T-helper 17 cell (primary cell): ENCODE measurements at places on chromosomes 1 and 21.
A peak's percentile ranks its signal among the peaks of the same experiment; 100 is the strongest.

- no peaks in the 10 kb centered on the region for H3K27me3 ChIP-seq
- DNase-seq = no peak
- peaks cover 4% of the 10 kb centered on the region for H3K36me3 ChIP-seq
- H3K27ac ChIP-seq = peak overlapping the region; percentile 92
- peak overlapping the region; percentile 79 for H3K4me3 ChIP-seq
Observed at GRCh38 chr1:33346927-33347649, 26.2 kb upstream of the A3GALT2 start.

DNA sequence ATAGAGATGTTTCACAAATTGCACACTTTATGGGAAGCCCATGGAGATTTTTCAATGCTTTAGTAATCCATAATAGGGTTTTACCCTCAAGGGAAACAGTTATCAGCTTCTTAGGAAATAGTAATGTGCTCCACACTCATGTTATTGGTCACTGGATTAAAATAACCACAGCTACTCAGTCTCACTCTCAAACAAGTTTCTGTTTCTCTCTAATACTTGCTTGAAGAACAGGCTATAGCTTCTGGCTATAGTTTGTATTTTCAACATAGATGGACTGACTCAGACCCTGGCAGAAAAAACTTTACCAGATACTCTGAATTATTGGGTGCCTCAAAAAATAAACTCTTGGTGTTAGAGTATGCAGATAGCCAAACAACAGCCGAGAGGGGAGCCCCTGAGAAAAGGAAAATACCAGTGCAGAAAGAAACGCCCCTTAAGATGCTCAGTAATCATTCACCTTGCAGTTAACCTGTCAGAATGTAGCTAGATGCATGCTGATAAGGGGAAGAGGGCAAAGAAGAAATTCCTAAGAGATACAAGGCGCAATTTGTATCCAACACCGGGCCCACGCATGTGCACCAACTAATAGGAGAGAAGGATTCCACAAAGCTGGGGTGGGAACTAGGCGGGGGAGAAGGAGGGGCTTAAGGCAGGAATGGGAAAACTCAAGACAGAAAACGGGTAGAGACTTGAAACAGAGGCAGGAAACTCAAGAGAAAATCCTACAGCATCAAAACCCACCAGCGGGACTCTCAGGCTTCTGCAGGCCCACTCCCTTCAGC, 30.4 kb upstream of the PDE4B start:
- peaks cover 37% of the 10 kb centered on the region for H3K27me3 ChIP-seq
- H3K36me3 ChIP-seq = peaks cover 2% of the 10 kb centered on the region
- no peak for DNase-seq
- no peak overlapping the region for H3K4me3 ChIP-seq

GRCh38 chr1:17735348-17735747, 19.8 kb upstream of the ACTL8 start:
- H3K4me3 ChIP-seq = no peak overlapping the region
- H3K36me3 ChIP-seq = no peaks in the 10 kb centered on the region

- no peaks in the 10 kb centered on the region for H3K27me3 ChIP-seq
- peaks cover 26% of the 10 kb centered on the region for H3K4me1 ChIP-seq
- no peak overlapping the region for H3K4me3 ChIP-seq
- H3K36me3 ChIP-seq = no peaks in the 10 kb centered on the region
- H3K27ac ChIP-seq = no peak overlapping the region
Observed at GRCh38 chr1:27368869-27369582, 2.3 kb upstream of the MAP3K6 start.

DNA sequence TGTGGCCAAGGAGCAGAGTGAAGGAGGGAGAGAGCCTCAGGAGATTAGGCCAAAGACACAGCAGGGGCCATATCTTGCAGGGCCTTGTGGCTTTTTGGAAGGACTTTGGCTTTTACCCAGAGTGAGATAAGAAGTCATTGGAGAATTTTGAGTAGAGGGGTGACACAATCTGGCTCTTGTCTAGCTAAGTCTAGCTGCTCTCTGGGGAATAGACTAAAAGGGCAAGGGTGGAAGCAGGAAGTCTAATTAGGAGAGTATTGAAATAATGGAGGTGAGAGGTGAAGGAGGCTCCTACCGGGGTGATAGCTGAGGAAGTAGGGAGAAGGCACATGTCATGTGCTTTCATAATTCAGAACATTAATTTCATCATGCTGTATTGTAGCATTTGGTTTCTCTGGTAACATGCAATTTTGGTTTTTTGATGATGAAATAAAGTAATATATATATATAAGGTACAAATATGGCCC, 34.3 kb upstream of the KCNA3 start:
- no peak overlapping the region for H3K4me3 ChIP-seq
- H3K27ac ChIP-seq = peak overlapping the region; percentile 2
- no peak for DNase-seq
- no peaks in the 10 kb centered on the region for H3K36me3 ChIP-seq
- H3K4me1 ChIP-seq = peaks cover 5% of the 10 kb centered on the region

GRCh38 chr21:26332867-26333266, 162.3 kb upstream of the APP start:
- H3K36me3 ChIP-seq = no peaks in the 10 kb centered on the region
- no peak overlapping the region for H3K27ac ChIP-seq
- no peak for DNase-seq
- H3K27me3 ChIP-seq = peaks cover 11% of the 10 kb centered on the region

DNA sequence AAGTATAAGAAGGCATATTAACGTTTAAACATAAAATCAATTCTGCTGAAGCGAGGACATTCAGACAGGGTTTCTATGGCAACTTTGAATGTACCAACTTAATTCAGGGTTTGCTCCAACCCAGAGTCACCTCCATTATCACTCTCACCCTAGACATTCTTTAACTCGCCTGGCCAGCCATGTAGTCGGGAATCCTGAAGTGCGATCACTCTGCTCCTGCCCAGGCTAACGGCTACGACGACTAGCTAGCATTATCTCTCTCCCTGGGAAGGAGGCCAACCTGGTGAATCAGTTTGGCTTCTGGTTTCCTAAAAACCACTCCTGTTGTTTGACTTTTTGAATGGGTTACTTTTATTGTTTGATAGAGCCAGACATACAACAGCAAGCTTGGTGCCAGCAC, 38.9 kb upstream of the ZBTB18 start:
- peaks cover 3% of the 10 kb centered on the region for H3K4me1 ChIP-seq
- peaks cover 9% of the 10 kb centered on the region for H3K27me3 ChIP-seq
- no peak overlapping the region for H3K27ac ChIP-seq
- no peaks in the 10 kb centered on the region for H3K36me3 ChIP-seq
- H3K4me3 ChIP-seq = no peak overlapping the region

GRCh38 chr1:9441451-9442133, 97.7 kb upstream of the SLC25A33 start:
- DNase-seq = no peak
- H3K27me3 ChIP-seq = peaks cover 35% of the 10 kb centered on the region
- no peaks in the 10 kb centered on the region for H3K36me3 ChIP-seq

DNA sequence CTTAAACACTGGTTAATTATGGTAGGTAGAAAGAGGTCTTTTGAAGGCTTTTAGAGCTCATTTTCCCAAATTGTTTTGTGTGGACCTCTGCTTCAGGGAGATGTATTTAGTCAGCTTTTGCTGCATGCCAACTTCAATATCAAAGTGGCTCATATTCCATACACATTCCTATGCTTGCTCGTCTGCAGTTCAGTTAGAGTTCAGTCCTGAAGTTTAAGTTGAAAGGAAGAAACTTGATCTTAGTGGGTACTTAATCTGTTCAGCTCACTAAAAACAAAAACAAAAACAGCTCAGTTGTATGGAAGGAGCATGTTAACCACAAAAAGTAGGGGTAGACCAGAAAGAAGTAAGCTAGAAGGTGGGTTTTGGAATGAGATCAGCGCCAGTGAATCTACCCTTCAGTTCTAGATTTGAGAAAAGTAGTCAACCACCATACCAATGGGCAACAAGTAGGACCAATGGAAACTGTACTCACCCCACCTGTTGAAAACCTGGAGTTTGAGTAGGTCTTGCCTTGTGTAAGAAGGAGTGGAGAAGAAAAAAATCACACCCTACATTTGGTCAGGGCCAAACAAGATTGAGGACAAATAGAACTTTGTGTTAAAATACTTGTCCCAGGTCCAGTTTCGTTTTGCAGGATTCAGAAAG, 58.0 kb downstream of the LEPR start:
- no peak overlapping the region for H3K27ac ChIP-seq
- H3K27me3 ChIP-seq = no peaks in the 10 kb centered on the region
- H3K4me1 ChIP-seq = no peaks in the 10 kb centered on the region
- no peak overlapping the region for H3K4me3 ChIP-seq
- no peak for DNase-seq

DNA sequence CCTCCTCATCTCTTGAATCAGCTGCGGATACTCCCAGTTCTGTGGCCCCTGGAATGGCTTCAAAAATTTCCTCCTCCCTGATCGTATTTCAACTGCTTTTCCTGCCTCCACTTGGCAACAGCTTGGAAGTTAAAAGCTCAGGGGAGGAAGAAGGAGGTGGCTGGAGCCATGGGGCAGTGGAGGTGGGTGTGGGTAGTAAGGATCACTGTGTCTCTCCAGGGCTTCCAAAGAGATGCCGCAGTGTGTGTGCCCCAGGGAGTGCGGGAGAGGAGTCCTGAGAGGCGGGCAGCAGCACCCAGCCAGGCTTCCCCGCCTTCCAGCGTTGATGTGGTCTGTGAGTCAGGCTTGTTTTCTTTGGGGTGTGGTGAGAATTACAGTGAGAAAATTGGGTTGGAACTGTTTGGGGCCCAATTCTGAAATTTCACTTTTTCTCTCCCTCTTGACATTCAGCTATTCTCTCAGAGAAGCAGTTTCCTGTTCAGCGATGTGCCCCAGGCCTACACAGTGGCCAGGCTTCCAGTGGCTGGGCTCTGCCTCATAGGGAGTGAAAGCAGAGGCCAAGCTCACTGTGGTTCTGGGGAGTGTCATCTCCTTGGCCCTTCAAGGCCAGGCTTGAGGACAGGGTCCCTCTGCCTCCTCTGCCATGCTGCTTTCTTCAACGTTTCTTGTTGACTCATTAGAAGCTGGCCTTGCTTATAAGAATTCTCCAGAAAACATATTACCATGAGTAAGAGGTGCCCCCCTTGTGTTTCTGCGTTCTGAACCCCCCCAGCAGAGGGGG, 69.0 kb downstream of the PGM1 start:
- peaks cover 4% of the 10 kb centered on the region for H3K4me1 ChIP-seq
- no peaks in the 10 kb centered on the region for H3K27me3 ChIP-seq
- H3K27ac ChIP-seq = no peak overlapping the region
- no peak for DNase-seq
- H3K36me3 ChIP-seq = peaks cover 9% of the 10 kb centered on the region

DNA sequence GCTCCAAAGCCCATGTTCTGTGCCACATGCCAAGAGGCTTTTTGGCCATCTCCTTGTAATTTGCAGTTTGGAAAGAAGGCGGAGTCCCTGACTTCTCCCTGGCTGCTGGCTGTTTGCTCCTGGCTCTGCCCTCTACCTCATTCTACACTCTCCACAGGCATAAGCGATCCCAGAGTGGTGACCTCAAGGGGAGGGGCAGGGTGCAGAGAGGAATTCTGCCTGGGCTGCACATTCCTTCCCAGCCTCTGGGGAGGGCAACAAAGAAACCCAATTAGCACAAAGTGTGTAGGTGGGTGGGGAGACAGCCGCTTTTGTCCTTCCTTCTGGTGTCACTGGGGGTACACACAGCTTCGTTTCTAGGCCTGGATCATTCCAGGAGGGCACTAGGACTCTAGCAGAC, 95.3 kb downstream of the HIVEP3 start:
- H3K4me1 ChIP-seq = peaks cover 19% of the 10 kb centered on the region
- no peaks in the 10 kb centered on the region for H3K27me3 ChIP-seq
- H3K36me3 ChIP-seq = peaks cover 4% of the 10 kb centered on the region
- H3K27ac ChIP-seq = no peak overlapping the region

- H3K36me3 ChIP-seq = peaks cover 4% of the 10 kb centered on the region
- no peak overlapping the region for H3K27ac ChIP-seq
Observed at GRCh38 chr1:38500891-38501290, 358.7 kb downstream of the RRAGC start.

DNA sequence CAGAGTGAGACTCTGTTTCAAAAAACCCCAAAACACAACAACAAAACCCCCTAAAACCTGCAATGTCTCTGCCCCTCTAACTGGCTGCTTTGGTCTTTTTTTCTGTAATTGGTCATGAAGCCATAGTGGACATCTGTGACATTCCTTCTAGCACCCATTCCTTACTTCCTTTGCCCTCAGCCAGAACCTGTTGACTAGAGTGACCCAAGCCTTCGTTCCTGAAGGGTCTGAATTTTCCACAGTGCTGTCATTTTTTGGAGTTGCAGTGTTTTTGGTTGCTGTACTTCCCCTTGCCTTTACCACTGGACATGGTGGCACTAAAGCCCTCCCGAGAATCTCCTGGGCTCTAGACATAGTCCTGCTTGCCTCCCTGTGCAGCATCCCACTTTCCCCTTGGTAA, 48.5 kb upstream of the LIN9 start:
- H3K27me3 ChIP-seq = no peaks in the 10 kb centered on the region
- H3K4me1 ChIP-seq = peaks cover 4% of the 10 kb centered on the region
- H3K27ac ChIP-seq = no peak overlapping the region
- DNase-seq = no peak
- no peak overlapping the region for H3K4me3 ChIP-seq
- no peaks in the 10 kb centered on the region for H3K36me3 ChIP-seq

- DNase-seq = no peak
- H3K4me3 ChIP-seq = no peak overlapping the region
- no peak overlapping the region for H3K27ac ChIP-seq
- peaks cover 7% of the 10 kb centered on the region for H3K4me1 ChIP-seq
- peaks cover 29% of the 10 kb centered on the region for H3K27me3 ChIP-seq
- no peaks in the 10 kb centered on the region for H3K36me3 ChIP-seq
Observed at GRCh38 chr1:20070357-20070756, 363 bp downstream of the PLA2G5 start.

- no peak overlapping the region for H3K27ac ChIP-seq
- H3K36me3 ChIP-seq = no peaks in the 10 kb centered on the region
- no peak overlapping the region for H3K4me3 ChIP-seq
- peaks cover 34% of the 10 kb centered on the region for H3K27me3 ChIP-seq
- no peaks in the 10 kb centered on the region for H3K4me1 ChIP-seq
- DNase-seq = no peak
Observed at GRCh38 chr1:7225711-7226505, 440.7 kb downstream of the CAMTA1 start.

- H3K36me3 ChIP-seq = peaks cover 2% of the 10 kb centered on the region
- no peak overlapping the region for H3K4me3 ChIP-seq
- H3K27me3 ChIP-seq = peaks cover 37% of the 10 kb centered on the region
Observed at GRCh38 chr1:33246171-33246570, 10.1 kb upstream of the ZNF362 start.

DNA sequence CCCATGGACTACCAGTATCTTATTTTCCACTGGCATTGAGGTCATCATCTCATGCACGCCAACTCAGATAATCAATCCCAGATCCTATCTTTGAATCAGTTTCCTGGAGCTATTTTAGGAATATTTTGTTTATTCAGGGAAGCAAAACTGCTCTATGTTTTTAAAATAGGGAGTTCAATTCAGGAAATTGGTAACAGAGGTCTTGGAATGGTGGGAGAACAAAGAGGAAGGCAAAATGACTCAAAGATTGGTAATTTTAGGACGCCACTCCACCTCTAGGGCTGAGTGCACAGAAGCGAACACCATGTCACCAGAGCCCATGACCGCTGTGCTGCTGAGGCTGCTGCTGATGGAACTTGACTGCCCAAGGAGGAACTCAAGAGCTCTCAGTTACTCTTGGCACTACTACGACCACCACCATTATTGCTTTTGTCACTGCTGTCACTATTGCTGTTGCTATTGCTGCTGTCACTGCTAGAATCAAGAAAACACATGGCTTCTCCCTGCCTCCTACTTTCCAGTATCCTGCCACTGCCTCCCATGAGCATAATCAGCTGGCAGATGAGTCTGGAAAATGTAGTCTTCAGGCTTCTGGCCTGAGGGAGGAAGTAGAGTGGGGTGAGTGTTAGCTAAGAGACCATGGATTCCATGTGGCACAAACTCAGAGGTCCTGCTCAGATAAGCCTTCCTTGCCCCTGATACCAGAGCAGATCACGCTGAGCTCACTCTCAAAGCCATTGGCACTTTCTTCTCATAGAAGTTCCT, 71.6 kb upstream of the CNIH3 start:
- H3K27ac ChIP-seq = no peak overlapping the region
- H3K36me3 ChIP-seq = peaks cover 4% of the 10 kb centered on the region
- no peak for DNase-seq
- H3K4me1 ChIP-seq = peaks cover 7% of the 10 kb centered on the region
- H3K4me3 ChIP-seq = no peak overlapping the region
- peaks cover 6% of the 10 kb centered on the region for H3K27me3 ChIP-seq
